ENCODE measurements at places on chromosomes 6 and 20. TPM values are rescaled to one million over a fixed set of nuclear protein-coding genes. Genes with fewer than 3 reads are reported as not detected.

The VSX1 gene
- not detected for total RNA-seq

- H3K4me1 ChIP-seq = peaks cover 18% of the 10 kb centered on the region
- DNase-seq = no peak
- no peaks in the 10 kb centered on the region for H3K27me3 ChIP-seq
- no peak overlapping the region for H3K4me3 ChIP-seq
- no peaks in the 10 kb centered on the region for H3K36me3 ChIP-seq
Observed at GRCh38 chr6:108655806-108656651, 95.3 kb downstream of the FOXO3 start.

DNA sequence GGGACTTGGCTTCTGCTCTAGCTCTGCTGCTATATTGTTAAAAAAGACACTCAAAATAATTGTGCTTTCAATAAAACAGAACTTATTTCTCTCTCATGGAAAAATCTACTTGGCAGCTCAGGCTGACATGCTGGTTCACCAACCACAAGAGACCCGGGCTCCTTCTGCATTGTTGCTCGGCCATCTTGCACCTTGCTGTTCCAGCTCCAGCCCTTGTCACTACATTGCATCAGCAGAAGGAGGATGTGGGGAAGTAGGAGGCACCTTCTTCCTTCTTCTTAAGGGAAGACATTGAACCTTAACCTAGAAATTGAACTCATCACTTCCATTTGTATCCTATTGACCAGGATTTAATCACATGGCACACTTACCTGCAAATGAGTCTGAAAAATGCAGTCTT is 6.6 kb upstream of the C20orf202 start:
- H3K27ac ChIP-seq = no peak overlapping the region
- no peak for DNase-seq
- no peak overlapping the region for H3K4me3 ChIP-seq
- H3K4me1 ChIP-seq = peaks cover 5% of the 10 kb centered on the region
- H3K27me3 ChIP-seq = no peaks in the 10 kb centered on the region

DNA sequence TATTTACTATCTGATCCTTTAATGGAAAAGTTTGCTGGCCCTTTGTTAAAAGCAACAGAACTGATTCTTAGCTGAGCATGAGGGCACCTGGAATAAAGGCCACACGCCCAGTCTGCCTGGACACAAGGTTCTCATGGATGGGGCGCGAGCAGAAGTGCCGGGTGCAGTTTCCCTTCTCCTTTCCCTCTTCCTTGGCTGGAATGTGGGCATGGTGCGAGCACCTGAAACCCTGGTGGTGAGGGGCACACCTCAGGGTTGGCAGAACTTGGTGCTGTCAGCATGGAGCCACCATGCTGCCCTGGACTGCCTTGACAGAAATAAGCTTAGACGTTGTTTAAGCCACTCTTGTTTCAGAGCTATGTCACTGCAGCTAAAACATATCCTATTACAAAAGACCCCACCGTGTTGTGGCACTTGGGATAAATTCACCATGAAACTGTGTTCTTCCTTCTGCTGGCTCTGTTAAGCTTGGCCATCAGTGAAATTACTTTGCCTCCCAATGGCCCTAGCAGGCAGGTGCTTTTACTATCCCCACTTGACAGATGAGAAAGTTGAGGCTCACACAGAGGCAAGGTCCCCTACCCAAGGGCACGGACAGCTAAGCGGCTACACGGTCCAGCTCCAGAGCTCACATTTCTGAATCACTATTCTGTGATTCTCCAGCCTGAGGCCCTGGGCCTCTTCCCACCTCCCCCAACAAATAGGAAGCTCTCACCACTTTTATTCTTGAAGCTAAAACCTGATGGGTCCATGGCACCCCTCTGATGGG is 115.9 kb downstream of the PREX1 start:
- H3K27ac ChIP-seq = no peak overlapping the region
- H3K4me1 ChIP-seq = peaks cover 22% of the 10 kb centered on the region
- H3K4me3 ChIP-seq = no peak overlapping the region
- H3K36me3 ChIP-seq = peaks cover 5% of the 10 kb centered on the region
- DNase-seq = no peak

- H3K36me3 ChIP-seq = no peaks in the 10 kb centered on the region
- peaks cover 25% of the 10 kb centered on the region for H3K4me1 ChIP-seq
- no peaks in the 10 kb centered on the region for H3K27me3 ChIP-seq
- no peak overlapping the region for H3K27ac ChIP-seq
Observed at GRCh38 chr6:2229742-2230141, 15.7 kb downstream of the GMDS start.

DNA sequence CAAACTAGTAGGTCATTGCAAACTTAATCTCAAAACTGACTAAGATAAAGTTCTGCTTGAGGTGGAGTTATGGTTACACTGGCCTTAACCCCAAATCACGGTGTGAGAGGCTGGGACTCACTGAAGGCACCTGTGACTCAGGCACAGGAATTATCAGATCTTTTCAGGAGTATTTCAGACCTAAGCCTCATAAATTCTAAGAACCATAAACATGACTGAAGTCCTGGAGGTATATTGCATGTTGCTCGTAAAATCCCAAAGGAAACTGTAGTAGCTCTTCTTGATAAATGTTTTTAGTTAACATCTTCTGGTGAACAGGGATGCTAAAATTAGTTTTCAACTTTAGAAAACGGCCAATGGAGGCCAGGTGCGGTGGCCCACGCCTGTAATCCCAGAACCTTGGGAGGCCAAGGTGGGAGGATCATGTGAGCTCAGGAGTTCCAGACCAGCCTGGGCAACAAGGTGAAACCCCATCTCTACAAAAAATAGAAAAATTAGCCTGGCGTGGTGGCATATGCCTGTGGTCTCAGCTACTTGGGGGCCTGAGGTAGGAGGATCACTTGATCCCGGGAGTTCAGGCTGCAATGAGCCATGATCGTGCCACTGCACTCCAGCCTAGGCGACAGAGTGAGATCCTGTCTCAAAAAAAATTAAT is 36.5 kb downstream of the DZANK1 start:
- H3K36me3 ChIP-seq = no peaks in the 10 kb centered on the region
- no peaks in the 10 kb centered on the region for H3K27me3 ChIP-seq
- H3K4me1 ChIP-seq = no peaks in the 10 kb centered on the region
- no peak overlapping the region for H3K27ac ChIP-seq

Data from activated naive CD4-positive, alpha-beta T cell treated with anti-CD3 and anti-CD28 coated beads for 36 hours (primary cell).